ENCODE measurements at places on chromosomes 13 and 19. TPM values are rescaled to one million over a fixed set of nuclear protein-coding genes. Genes with fewer than 3 reads are reported as not detected.

DNA sequence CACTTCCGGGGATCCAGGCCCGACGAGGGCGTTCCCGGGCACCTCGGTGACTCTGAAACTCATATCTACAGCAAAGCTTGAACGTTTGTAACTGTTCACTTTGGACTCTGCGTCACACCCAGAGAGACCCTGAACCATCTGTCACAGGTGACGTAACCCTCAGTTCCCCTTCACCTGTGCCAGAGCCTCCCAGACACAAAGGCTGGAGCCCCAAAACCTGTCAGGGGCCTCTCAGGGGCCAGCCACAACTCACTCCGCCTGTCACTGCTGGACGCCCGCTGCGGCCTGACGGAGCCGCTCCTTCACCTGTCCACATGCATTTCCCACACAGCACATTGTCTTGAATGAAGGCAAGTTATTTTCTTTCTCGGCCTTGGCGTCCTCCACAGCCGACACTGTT is 8.0 kb downstream of the RASA3 start:
- DNase-seq = no peak
- no peak overlapping the region for H3K4me3 ChIP-seq
- no peaks in the 10 kb centered on the region for H3K27me3 ChIP-seq
- no peaks in the 10 kb centered on the region for H3K36me3 ChIP-seq
- H3K27ac ChIP-seq = no peak overlapping the region

TSKS gene
- polyA plus RNA-seq = 2.4 TPM

GRCh38 chr19:39299404-39299803 is 3.2 kb downstream of the IFNL1 start:
- no peaks in the 10 kb centered on the region for H3K4me1 ChIP-seq
- DNase-seq = no peak
- H3K27me3 ChIP-seq = peaks cover 18% of the 10 kb centered on the region
- H3K27ac ChIP-seq = no peak overlapping the region
- H3K4me3 ChIP-seq = no peak overlapping the region

DNA sequence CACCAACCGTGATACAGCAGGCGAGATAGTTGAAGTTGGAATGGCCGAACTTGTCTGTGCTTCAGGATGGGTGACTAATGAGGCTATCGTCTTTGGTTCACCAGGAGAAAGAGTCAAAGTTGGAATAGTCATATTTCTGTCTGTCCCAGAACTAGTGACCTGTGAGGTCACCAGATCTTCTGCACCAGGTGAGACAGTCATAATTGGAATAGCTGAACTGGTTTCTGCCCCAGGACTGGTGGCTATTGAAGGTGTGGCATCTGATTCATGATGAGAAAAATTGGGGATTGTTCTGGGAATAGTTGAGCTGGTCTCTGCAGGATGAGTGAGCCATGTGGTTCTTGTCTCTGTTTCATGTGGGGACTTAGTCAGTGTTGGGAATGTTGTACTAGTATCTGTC is 71.6 kb downstream of the MUC16 start:
- no peaks in the 10 kb centered on the region for H3K4me1 ChIP-seq
- H3K27ac ChIP-seq = no peak overlapping the region

- H3K36me3 ChIP-seq = no peaks in the 10 kb centered on the region
- no peak for DNase-seq
- H3K4me1 ChIP-seq = no peaks in the 10 kb centered on the region
- H3K27ac ChIP-seq = no peak overlapping the region
These were observed 274.5 kb upstream of the NBEA start for GRCh38 chr13:34667286-34668218.

GRCh38 chr13:43387880-43388279 is 364.5 kb downstream of the DNAJC15 start:
- H3K4me3 ChIP-seq = no peak overlapping the region
- no peaks in the 10 kb centered on the region for H3K36me3 ChIP-seq

FAM216B gene
- polyA plus RNA-seq = 0.14 TPM
